ENCODE measurements at places on chromosomes 3 and 15.

DNA sequence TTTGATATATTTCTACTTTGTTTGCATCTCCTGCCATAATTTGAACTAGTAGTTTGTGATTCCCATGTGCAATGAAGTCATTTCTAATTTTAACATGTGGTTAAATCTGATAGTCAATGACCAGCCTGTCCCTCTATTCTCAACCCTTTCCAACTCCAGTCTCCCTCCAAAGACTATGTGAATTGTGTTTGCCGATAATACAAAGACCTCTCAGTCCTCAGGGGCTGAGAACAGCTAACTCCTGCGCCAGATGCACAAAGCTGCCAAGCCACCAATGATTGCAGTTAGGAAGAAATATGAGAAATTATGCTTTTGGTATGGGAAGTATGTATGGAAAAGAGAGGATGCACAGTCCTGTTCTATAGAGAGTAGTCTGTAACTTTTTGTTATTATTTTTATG is 54.0 kb downstream of the KCNH8 start:
- DNase-seq, result no peak

DNA sequence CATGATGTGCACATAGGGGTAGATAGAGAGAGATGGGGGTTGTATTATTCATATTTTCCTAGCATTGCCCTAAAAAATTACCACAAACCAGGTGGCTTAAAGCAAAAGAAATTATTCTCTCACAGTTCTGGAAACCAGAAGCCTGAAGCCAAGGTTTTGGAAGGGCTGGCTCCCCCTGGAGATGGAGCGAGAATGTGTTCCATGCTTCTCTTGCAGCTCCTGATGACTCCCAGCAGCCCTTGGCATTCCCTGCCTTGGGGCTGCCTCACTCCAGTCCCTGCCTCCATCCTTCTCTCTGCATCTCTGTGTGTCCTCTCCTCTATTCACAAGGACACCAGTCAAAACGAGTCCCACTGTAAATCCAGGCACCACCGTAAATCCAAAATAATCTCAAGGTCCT is 91.5 kb upstream of the FAM174B start:
- no peak for DNase-seq

DNA sequence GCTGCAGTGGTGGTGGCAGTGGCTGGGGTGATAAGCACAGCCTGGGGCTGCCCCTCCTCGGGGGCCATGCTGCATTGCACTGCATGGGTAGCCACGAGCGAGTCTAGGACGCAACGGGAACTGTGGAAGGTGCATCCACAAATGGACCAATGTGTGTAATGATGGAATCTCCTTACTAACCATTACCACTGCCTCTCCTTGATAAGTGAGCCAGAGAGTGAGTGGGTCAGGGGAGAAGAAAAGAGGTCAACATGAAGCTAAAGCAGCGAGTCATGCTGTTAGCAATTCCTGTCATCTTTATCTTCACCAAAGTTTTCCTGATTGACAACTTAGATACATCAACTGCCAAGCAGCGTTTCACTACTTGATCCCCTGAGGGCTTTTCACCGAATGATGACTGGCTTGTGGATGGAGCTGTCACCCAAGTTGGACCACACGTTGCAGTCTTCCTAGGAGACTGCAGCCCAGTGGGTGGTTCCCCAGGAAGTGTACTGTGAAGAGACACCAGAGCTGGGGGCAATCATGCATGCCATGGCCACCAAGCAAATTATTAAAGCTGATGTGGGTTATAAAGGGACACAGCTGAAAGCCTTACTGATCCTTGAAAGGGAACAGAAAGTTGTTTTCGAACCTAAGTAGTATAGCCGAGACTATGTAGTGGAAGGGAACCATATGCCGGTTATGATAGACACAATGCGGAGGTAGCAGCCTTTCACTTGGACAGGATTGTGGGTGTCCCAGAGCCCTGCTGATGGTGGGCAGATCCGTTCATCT is 20.6 kb downstream of the SAMD7 start:
- DNase-seq, result no peak

- no peak for DNase-seq
Measured at GRCh38 chr3:100560426-100560825, 49.0 kb upstream of the ADGRG7 start.

GRCh38 chr15:31004220-31004733 is 12.8 kb upstream of the MTMR10 start:
- DNase-seq, result no peak

DNA sequence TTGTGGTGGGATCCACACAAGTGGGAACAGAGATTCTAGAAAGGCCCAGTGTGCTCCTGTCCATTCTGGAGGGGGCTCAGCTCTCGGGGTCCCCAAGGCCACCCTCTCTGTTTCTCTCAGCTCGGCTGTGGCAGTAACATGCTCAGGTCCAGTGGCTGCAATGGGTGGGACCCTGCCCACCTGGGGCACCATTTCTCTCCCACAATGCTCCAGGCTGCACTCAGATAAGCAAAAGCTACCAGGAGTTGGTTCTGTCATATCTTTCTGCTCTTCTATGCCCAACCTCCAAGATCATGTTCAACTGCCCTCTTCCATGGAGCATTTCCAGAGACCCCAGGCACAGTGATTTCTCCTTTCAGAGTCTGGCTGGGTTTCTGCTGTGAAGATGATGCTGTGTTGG is 40.8 kb downstream of the ITGA11 start:
- DNase-seq, result no peak

GRCh38 chr3:17938313-17938712 is 195.9 kb upstream of the TBC1D5 start:
- no peak for DNase-seq

- DNase-seq, result no peak
Measured at GRCh38 chr3:32612547-32612946, 41.9 kb upstream of the DYNC1LI1 start.

DNA sequence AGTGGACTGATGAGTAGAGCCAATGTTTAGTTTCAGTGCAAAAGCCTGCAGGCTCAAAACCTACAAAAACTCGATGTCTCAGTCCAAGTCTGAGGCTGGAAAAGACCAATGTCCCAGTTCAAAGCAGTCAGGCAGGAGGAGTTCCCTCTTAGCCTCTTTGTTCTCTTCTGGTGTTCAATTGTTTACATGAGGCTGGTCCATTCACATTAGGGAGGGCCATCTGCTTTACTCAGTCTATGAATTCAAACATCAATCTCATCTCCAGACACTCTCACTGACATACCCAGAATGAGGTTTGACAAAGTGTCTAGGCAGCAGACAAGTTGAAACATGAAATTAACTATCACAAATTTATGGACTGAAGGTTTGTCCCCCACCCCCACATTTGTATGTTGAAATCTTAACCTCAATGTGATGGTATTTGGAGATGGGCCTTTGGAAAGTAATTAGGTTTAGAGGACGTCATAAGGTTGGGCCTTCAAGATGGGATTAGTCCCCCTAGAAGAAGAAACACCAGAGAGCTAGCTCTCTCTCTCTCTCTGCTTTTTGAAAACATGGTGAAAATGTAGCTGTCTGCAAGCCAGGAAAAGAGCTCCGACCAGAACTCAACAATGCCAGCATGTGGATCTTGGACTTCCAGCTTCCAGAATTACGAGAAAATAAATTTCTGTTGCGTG is 438.5 kb upstream of the RGMA start:
- DNase-seq, result no peak

- no peak for DNase-seq
Measured at GRCh38 chr3:13189639-13190377, 116.6 kb upstream of the IQSEC1 start.

GRCh38 chr3:144687862-144688261 is 716.2 kb downstream of the DIPK2A start:
- no peak for DNase-seq

- no peak for DNase-seq
Measured at GRCh38 chr3:113626503-113627371, 69.7 kb downstream of the USF3 start.

GRCh38 chr15:65189102-65189740 is 4.1 kb upstream of the CLPX start:
- no peak for DNase-seq

- no peak for DNase-seq
Measured at GRCh38 chr15:101642361-101642760, 9.8 kb downstream of the TM2D3 start.

- no peak for DNase-seq
Measured at GRCh38 chr3:135000465-135000864, 205.4 kb downstream of the EPHB1 start.

DNA sequence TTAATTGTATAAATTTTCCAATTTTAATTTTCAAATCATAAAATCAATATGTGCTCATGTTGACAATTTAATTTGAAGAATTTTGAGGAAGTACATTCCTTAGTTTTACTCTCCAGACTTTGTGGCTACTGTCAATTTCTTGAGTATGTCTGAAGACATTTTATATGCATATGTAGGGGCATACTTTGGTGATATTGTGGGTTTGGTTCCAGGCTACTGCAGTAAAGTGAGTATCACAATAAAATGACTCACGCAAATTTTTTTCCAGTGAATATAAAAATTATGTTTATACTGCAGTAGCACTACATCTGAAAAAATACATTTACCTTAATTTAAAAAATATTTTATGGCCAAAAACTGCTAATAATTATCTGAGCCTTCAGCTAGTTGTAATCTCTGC is 123.2 kb upstream of the PLCL2 start:
- no peak for DNase-seq

DNA sequence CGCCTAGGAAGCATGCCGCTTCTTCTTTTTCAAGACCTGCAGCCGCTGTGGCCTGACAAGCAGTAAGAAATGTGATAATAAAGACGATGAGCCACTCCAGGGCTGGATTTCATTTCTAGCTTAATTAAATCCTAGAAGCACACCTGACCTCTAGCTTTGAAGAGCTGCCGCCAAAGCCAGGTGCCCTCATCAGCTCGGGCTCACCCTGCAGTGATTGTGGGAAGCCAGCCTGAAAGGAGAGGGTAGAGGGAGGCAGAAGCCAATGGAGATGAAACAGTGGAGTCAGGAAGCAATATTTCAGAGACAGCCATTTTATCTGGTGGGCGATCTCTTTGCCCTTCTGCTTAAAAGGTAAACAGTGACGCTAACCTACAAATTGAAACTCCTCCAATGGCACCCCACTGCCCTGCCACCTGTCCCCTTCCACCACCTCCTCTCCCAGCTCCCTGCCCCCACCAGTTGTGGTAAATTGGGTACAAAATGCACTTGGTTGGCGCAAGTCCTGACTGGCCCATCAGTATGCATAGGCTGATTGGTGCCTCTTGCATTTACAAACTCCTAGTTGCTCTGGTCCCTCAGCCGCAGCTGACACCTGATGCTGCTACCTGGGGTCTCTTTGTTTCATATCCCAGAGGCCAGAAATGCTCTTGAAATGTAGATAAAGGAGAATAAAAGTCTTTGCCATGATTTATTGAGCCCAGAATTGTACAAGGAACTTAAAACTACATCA is 385.3 kb downstream of the PDCD6IP start:
- no peak for DNase-seq

DNA sequence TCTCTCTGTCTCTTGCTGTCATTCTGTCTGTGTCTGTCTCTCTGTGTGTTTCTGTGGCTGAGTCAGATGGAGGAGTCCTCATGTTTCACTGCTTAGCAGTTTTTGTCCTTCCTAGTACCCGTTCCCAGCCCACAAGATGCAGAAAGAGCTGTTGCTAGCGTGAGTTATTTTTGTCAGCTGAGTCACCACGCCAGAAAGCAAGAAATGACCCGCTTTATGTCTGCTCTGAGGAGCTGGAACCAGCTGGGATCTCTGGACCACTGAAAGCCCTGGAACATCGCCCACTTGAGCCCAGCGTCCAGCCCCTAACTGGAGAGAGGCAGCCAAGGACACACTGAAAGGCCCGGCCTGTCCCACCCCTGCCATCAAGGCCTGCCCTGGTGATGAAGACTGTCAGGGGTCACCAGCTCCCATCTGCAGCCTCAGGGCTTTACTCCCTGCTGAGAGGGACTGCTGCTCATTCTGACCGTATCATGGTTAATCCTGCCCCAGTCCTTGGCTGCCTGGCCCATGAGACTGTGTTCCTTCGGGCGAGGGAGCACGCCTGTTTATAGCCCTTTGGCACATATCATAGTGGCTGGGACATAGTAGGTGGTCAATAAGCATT is 101.7 kb upstream of the TPM1 start:
- no peak for DNase-seq

- no peak for DNase-seq
Measured at GRCh38 chr3:82002986-82003642, 241.7 kb upstream of the GBE1 start.

DNA sequence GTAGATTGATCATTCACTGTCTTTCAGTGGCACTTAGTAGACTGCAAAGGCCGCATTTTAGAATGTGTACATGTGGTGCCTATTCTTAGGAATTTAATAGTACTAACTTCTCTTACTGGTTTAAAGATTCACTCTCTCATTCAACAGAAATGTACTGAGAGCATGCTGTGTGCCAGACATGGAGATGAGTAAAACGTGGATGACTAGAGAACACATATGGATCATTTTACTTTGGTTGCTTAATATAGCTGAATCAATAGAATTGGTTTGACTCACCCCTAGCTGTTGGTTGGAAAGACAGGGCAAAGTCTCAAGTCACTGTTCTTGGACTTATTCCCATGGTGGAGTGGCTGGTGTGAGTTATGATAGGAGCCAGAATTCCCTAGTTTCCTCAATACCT is 109.1 kb upstream of the TNFAIP8L3 start:
- no peak for DNase-seq

DNA sequence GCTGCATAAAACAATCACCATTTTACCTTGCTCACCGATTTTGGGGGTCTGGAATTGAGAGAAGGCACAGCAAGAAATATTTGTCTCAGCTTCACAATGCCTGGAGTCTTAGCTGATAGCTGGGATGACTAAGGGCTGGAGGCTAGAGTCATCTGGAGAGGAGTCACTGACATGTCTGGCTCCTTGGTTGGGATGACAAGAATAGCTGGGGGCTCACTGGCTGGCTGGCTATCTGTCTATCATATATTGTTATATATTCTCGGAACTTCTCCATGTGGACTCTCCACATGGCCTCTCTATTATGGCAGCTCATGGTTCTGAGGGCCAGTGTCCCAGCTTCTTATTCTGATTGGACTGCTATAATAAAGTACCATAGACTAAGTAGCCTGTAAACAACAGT is 20.0 kb upstream of the TRIM71 start:
- no peak for DNase-seq

DNA sequence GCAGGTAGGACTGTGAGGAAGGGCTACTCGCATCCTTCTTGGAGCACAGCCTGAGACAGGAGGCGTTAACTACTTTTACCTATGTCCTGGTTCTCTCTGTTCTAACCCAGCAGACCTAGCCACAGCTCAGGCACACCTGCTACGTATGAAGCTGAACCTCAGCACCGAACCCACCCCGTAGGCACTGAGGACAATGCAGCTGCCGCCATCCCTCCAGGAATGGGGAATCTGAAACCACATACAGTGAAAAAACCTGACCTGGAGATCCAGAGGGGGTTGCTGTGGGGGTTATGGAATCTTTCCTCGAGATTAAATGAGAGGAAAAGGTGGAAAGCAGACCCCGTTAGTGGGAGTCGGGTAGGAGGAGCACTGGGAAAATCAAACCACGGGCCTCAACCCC is 14.4 kb downstream of the MST1R start:
- DNase-seq, result no peak

DNA sequence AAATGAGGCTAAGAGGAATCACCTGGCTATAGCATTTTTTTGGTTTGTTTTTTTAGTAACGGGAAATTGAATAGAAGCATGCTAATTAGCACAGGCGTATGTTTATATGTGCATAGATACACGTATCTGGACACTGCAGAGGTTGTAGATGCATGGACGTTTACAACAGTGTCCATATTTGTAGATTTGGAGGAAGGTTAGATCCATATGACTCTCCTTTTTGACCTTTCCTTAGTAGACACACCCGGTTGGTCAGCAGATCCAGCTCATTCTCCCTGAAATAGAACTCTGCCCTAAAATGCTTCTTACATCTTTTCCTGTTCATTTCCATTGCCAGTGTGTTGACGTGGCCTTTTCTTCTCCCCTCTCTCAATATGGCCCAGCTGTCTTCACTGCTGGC is 60.1 kb downstream of the SLCO3A1 start:
- no peak for DNase-seq

GRCh38 chr3:192816351-192816750 is 89.0 kb upstream of the FGF12 start:
- no peak for DNase-seq

Data from activated CD8-positive, alpha-beta memory T cell treated with anti-CD3 and anti-CD28 coated beads, Interleukin-2, amount 50 U/mL, for 4 hours (primary cell).